ENCODE measurements at places on chromosomes 2 and 18.

DNA sequence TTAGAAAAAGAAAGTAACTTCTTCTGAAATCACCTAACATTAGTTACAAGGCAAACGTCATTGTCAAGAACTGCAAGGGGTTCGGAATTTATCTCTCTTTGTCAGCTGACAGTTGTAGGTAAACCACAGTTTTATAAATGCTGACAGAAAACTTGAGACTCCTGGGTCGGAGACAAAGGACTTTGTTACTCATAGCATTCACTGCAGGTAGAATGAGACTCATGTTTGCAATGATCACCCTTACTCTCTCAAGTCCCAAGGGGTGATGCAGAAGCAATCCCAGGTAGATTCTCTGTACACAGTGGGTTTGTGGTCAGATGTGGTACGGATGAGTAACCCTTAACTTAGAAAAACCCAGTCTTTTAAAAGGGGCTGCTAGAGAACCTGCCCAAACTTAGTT is 757.8 kb downstream of the TRIB2 start:
- DNase-seq, result no peak

DNA sequence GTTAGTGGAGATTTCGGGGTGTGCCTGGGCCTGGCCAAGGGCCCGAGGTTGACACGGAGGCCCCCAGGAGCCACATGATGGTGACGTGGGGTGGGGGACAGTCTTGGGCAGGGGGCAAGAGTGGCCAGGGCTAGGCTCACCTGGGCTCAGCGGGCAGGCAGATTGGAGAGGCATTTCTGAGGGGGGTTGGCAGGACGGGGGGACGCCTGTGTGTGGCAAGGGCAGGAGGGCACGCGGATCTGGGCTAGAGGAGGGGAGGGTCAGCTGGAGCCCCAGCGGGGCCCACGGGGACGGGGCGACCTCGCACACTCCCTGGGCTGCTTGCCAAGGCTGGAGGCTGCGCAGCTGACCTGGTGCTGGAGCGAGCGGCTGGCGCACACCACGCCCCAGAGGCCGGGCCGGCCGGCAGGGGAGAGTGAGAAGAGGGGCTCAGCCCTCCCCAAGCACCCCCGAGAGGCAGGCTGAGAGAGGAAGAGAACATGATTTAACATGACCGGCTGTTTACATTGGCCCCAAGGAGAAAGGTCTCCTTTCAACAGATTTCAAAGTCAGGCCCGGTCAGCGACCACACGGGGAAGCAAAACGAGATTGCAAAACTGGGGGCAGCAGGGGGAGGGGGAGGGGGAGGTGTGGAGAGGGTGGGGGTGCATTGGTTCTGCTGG is 38.0 kb upstream of the SNED1 start:
- DNase-seq, result no peak

- no peak for DNase-seq
Measured at GRCh38 chr2:120502761-120503160, 156.8 kb downstream of the INHBB start.

DNA sequence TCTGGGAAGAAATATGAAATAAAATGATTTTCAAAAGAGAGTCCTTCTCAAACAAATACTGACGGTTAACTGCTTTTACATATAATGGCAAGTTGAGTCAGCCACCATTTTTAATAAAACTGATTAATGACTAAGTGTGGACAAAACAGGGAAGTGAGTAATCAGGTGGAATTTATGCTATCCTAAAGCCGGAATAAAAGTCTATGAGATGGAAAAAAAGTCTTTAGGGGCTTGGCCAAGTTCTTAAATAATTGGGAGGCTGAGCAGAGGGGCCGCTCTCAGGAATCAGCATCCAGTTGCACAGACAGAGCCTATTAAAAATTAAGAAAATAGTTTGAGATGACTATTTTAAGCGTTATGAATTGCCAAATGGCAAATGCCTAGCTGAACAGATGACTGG is 58.6 kb upstream of the AFF3 start:
- no peak for DNase-seq

DNA sequence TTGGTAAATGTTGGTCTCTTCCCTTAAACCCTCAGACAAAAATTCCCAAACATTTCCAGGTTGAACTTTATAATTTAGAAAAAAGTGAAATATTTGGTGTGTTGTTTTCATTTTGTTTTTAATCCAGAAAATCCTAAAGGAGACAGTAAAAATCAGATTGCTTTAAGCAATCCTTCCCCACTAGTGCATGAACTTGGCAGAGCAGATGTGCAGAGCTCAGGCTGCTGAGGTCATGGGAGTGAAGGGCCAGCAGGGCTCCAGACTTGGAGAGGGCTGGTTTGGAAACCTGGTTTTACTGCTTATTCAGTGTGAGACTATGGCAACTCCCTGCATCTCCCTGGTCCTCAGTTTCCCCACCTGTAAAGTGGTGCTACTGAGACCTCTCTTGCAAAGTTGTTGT is 66.7 kb upstream of the TEX51 start:
- DNase-seq, result no peak

Data from stimulated activated CD4-positive, alpha-beta T cell treated with anti-CD3 and anti-CD28 coated beads, TNF-alpha, amount 100 ng/mL, for 1 hour (primary cell).